ENCODE measurements at places on chromosomes 2 and 18.

- no peak overlapping the region for H3K27ac ChIP-seq
- DNase-seq = no peak
- H3K4me1 ChIP-seq = peaks cover 4% of the 10 kb centered on the region
- H3K36me3 ChIP-seq = no peaks in the 10 kb centered on the region
Measured at GRCh38 chr18:49206717-49207116, 253.7 kb downstream of the DYM start.

DNA sequence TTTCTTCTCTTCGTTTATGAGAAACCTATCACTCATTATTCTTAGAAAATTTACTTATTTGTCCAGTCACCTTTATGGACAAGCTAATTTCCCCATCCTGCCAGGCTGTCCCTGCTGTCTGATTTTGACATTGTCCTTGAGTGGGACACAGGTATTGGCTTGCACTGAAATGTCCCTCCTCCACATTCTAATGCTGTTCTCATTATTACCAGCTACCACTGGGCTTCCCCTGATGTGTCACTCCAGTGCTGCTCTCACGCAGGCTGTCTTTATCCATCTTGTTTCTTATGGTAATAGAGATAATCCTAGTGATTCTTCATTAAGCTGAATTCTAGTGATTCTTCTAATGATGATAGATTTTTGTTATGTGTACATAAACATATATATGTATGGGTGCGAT, 48.1 kb upstream of the RBMS1 start:
- H3K27ac ChIP-seq = no peak overlapping the region
- no peak overlapping the region for H3K4me3 ChIP-seq
- no peak for DNase-seq
- H3K36me3 ChIP-seq = no peaks in the 10 kb centered on the region
- H3K4me1 ChIP-seq = no peaks in the 10 kb centered on the region
- H3K27me3 ChIP-seq = no peaks in the 10 kb centered on the region

GRCh38 chr2:172710584-172711047, 25.0 kb upstream of the RAPGEF4 start:
- peak; percentile 14 for DNase-seq
- H3K4me3 ChIP-seq = no peak overlapping the region
- H3K36me3 ChIP-seq = no peaks in the 10 kb centered on the region
- H3K27me3 ChIP-seq = no peaks in the 10 kb centered on the region
- no peak overlapping the region for H3K27ac ChIP-seq

- H3K36me3 ChIP-seq = no peaks in the 10 kb centered on the region
- no peaks in the 10 kb centered on the region for H3K27me3 ChIP-seq
- H3K4me3 ChIP-seq = no peak overlapping the region
- H3K27ac ChIP-seq = no peak overlapping the region
Measured at GRCh38 chr2:29663268-29663667, 258.1 kb downstream of the ALK start.

- H3K27ac ChIP-seq = no peak overlapping the region
- no peaks in the 10 kb centered on the region for H3K36me3 ChIP-seq
- no peak overlapping the region for H3K4me3 ChIP-seq
- H3K27me3 ChIP-seq = peaks cover 3% of the 10 kb centered on the region
Measured at GRCh38 chr2:219408204-219408603, 10.0 kb upstream of the DES start.

DNA sequence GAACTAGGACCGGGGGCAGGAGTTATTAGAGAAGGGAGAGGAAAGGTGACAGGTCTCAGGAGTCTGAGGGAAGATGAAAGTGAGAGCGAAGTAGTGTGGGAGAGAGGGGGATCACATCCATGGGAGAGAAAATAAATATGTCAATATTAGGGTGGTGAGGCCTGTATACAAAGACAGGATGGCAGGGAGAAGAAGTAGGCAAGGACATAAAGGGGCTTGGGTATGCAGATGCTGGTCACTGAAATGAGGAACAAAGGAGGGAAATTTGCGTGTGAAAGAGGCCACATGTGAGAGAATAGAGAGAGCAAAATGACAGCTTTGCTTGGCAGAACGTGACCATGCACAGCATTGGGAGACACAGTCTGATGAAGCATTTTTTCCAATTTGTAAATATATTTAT, 13.6 kb downstream of the METAP1D start:
- no peak overlapping the region for H3K4me3 ChIP-seq
- H3K27me3 ChIP-seq = no peaks in the 10 kb centered on the region
- H3K36me3 ChIP-seq = no peaks in the 10 kb centered on the region
- H3K27ac ChIP-seq = no peak overlapping the region

DNA sequence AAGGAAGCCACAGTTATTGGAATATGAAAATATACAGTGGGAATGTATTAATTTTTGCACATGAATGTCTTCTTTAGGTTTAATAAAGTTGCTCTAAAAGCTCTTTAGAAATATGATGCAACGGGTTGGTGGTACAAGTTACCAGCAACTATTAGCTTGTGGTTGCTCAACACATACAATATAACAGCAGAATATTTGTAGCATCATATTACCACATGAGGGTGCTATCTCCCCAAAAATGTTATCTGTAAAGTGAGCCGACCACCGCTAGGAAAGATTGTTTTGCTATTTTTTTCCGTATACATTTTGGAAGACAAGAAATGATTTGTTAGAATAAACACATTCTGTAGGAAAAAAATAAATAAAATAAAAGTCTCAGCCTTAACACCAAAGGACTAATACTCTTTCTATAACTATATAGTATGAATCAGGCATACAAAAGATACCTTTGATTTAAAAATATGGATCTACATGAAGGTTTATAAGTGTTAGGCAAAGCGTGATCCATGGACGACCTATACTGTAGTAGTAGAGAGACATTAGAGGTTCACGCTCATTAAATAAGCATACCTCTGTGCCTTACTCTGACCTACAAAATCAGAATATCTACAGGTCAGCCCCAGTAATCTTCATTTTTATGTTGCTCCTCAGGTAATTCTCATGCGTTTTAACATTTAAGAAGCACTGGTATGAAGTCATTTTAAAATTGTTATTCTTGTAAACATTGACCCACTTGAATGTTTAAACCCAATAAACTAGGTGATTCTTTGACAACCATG, 1110.6 kb upstream of the ACVR2A start:
- no peak overlapping the region for H3K4me3 ChIP-seq
- no peaks in the 10 kb centered on the region for H3K27me3 ChIP-seq

DNA sequence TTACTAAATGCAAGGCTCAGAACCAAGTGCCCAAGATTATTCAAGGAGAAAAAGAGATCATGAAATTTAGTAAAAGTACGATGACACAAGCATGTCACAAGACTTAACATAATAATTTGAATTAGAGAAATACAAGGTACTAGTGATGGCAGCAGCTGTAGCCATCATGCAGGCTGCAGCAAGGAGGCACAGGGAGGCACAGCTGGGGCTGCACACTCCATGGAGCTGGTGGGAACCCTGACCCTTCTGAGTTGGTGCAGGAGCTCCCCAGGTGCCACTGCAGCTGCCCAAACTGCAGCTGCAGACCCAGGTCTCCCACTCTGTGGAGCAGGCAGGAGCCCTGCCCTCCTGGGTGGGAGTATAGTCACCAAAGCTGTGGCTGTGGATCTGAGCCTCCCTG, 46.0 kb downstream of the COL3A1 start:
- DNase-seq = no peak
- H3K27ac ChIP-seq = no peak overlapping the region
- H3K27me3 ChIP-seq = no peaks in the 10 kb centered on the region
- no peak overlapping the region for H3K4me3 ChIP-seq
- H3K4me1 ChIP-seq = no peaks in the 10 kb centered on the region
- no peaks in the 10 kb centered on the region for H3K36me3 ChIP-seq

DNA sequence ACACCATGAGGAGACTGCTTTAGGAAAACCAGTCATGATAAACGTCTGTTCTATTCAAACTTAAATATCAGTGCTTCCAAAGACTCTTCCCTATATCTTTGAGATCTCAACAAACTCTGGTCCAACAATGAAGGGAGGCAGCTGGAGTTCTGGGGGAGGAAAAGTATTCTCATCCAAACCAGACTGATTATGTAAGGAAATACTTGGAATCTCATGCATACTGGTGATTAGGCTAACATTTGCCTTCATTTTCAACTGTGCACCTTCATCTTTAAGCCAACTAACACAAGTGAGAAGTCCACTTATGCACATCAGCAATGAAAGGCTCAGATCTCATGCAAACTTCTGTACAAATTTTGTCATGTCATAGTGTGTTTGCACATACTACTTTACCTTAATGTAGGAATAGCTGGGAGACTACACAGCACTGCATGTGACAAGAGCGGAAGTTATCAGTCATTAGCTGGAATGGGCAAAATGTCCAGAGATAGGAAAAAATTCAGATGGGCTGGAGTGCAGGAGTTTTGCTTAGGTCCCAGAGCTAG, 67.5 kb upstream of the STK17B start:
- peaks cover 67% of the 10 kb centered on the region for H3K4me1 ChIP-seq
- H3K27ac ChIP-seq = no peak overlapping the region
- no peak overlapping the region for H3K4me3 ChIP-seq
- H3K27me3 ChIP-seq = no peaks in the 10 kb centered on the region

DNA sequence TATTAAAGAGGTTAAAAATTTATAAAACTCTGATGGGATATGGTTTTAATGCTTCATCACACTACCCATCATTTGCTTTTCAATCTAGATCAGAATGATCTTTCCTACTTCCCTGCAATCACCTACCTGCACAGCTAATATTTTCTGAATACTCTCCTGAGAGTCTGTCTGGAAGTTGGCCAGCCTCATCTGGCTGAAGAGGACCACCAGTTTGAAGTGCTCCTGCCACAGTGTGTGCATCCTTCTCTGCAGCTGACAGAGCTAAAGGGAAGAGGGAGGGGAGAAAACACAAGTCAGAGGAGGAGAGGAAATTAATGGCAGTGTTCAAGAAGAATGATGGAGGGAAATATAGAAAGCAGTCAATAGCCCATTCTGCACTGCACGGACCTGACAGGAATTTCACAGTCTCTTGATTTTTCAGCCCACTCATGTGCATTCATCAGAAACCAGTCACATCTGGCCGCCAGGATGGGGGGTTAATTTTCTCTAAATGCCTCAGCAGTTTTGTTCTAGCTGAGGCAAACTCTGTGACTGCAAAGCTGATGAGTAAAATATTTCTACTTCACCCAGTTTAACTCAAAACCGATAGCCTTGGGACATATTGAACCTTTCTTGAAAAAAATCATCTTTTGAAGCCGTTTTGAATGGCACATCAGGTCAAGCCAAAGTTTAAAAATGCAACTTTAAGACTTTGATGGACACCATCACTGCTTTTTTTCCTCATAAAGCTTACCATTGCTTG, 201.8 kb upstream of the KLHL14 start:
- no peaks in the 10 kb centered on the region for H3K4me1 ChIP-seq
- H3K27ac ChIP-seq = no peak overlapping the region
- no peak overlapping the region for H3K4me3 ChIP-seq
- H3K36me3 ChIP-seq = no peaks in the 10 kb centered on the region

GRCh38 chr18:26637324-26637723, 89.0 kb upstream of the KCTD1 start:
- no peaks in the 10 kb centered on the region for H3K4me1 ChIP-seq
- no peaks in the 10 kb centered on the region for H3K36me3 ChIP-seq
- no peak overlapping the region for H3K27ac ChIP-seq
- H3K4me3 ChIP-seq = no peak overlapping the region

- DNase-seq = no peak
- H3K27me3 ChIP-seq = no peaks in the 10 kb centered on the region
- H3K27ac ChIP-seq = peak overlapping the region; percentile 54
- H3K36me3 ChIP-seq = peaks cover 72% of the 10 kb centered on the region
Measured at GRCh38 chr2:157415591-157416101, 28.2 kb downstream of the CYTIP start.

GRCh38 chr2:214038186-214038585, 372.7 kb upstream of the VWC2L start:
- H3K27ac ChIP-seq = no peak overlapping the region
- no peaks in the 10 kb centered on the region for H3K4me1 ChIP-seq
- H3K4me3 ChIP-seq = no peak overlapping the region
- no peaks in the 10 kb centered on the region for H3K36me3 ChIP-seq
- no peak for DNase-seq

- H3K4me3 ChIP-seq = no peak overlapping the region
- H3K27ac ChIP-seq = no peak overlapping the region
- H3K36me3 ChIP-seq = no peaks in the 10 kb centered on the region
- DNase-seq = no peak
- no peaks in the 10 kb centered on the region for H3K4me1 ChIP-seq
Measured at GRCh38 chr2:70716951-70717350, 51.0 kb downstream of the ADD2 start.

GRCh38 chr2:236341721-236342120, 77.5 kb upstream of the ASB18 start:
- H3K36me3 ChIP-seq = no peaks in the 10 kb centered on the region
- H3K27me3 ChIP-seq = no peaks in the 10 kb centered on the region
- no peak for DNase-seq

DNA sequence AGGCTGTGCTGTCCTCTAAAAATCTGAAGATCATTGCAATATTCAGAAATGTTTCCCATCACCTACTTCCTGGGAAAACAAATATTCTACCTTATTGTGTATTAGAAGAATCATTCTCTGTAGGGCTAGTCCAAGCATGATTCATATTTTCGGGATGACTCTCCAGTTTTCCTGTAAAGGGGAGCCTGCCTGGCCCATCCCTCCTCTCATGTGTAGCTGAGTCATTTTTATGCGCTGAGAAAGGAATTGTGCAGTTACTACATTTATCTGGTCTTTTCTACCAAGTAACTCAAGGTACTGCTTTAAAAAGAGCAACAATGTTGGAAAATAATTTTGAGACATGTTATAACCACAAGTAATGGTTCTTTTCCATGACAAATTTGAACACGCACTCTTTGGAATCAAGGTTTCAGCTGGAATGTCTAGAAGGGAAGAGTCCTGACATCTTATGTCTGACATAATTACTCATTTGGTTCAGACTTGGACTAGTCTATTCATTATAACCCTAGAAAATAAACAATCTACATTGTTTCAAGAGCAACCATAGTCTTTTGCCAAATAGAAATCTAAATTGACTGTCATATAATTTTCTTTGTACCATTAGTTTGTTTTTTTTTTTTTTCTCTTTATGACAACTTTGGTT, 6.6 kb downstream of the DSG3 start:
- H3K4me1 ChIP-seq = no peaks in the 10 kb centered on the region
- H3K36me3 ChIP-seq = no peaks in the 10 kb centered on the region
- no peak overlapping the region for H3K4me3 ChIP-seq
- DNase-seq = no peak
- H3K27ac ChIP-seq = no peak overlapping the region
- H3K27me3 ChIP-seq = no peaks in the 10 kb centered on the region

DNA sequence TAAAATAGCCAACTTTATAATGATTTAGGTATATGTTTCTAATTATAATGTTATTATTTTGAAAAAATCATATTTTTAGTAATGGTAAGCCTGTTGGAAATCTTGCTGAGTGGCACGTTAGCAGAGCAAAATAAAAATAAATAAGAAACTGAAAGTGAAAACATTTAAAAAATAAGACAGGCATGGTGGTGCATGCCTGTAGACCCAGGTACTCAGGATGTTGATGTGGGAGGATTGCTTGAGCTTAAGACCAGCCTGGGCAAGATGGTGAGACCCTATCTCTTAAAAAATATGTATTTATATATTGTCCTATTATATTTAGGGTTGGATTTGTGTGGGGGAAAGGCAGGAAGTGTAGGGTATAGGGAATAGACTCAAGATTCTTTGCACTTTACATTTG, 15.8 kb upstream of the ANKRD12 start:
- peak; percentile 74 for DNase-seq
- H3K27ac ChIP-seq = peak overlapping the region; percentile 56
- H3K27me3 ChIP-seq = no peaks in the 10 kb centered on the region
- peak overlapping the region; percentile 8 for H3K4me3 ChIP-seq
- peaks cover 40% of the 10 kb centered on the region for H3K36me3 ChIP-seq
- H3K4me1 ChIP-seq = peaks cover 23% of the 10 kb centered on the region

GRCh38 chr18:57819671-57820460, 16.8 kb upstream of the ATP8B1 start:
- H3K27ac ChIP-seq = no peak overlapping the region
- DNase-seq = no peak
- no peaks in the 10 kb centered on the region for H3K4me1 ChIP-seq
- no peaks in the 10 kb centered on the region for H3K36me3 ChIP-seq
- peaks cover 2% of the 10 kb centered on the region for H3K27me3 ChIP-seq

Measured in CD4-positive, alpha-beta T cell (primary cell).